Stimulated activated CD4-positive, alpha-beta T cell treated with anti-CD3 and anti-CD28 coated beads, Interleukin-2, amount 100 ng/mL, for 48 hours (primary cell): ENCODE measurements at places on chromosomes 11 and 22.

DNA sequence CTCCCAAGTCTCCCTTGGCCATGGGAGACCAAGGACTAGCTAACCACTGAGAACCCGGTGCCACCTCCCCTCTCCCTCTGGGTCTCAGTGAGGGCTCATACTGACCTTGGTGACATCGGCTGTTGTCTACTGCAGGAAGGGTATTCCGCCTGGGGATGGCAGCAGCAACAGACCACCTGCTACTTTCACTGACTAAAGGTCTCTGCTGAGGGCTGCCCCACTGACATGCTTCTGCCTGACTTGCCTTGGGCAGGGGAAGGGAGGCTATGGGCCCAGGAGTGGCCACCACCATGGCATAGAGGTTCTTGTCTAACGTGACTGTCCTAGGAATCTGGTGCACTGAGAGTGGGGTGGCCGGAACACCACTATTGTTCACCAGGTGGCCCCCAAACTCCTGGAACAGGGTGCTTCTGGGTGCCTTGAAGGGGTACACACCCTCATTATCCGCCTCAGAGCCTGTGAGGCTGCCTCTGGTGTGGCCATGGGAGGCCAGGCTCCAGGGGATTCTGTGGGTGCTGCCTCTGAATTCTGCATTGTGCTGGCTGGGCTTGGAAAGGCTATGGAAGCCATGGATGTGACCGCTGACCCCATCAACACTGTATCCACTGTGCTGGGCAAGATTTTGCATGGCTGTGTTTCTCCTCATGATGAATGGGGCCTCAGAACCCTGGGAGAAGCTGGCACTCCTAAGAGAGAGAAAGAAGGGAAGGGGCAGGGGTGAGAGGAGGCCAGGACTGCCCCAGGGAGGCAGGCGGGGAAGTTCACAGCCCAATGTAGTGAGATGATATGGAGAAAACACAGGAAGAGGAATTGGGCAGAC is 38.3 kb downstream of the GAB4 start:
- no peak for DNase-seq

- no peak for DNase-seq
Measured at GRCh38 chr22:29054251-29054767, 7.3 kb downstream of the C22orf31 start.

- no peak for DNase-seq
Measured at GRCh38 chr11:32722255-32722654, 72.2 kb downstream of the CCDC73 start.

GRCh38 chr22:16834971-16835370 is 9.8 kb upstream of the XKR3 start:
- no peak for DNase-seq

- DNase-seq, result no peak
Measured at GRCh38 chr11:133181066-133181465, 351.2 kb downstream of the OPCML start.

GRCh38 chr11:89125298-89125697 is 52.4 kb upstream of the TYR start:
- DNase-seq, result no peak
